ENCODE measurements at places on chromosomes 11 and 22.

- DNase-seq: no peak
Measured at GRCh38 chr11:104819107-104819506, 79.2 kb downstream of the CASP12 start.

- DNase-seq: no peak
Measured at GRCh38 chr11:116454020-116454645, 318.7 kb downstream of the BUD13 start.

DNA sequence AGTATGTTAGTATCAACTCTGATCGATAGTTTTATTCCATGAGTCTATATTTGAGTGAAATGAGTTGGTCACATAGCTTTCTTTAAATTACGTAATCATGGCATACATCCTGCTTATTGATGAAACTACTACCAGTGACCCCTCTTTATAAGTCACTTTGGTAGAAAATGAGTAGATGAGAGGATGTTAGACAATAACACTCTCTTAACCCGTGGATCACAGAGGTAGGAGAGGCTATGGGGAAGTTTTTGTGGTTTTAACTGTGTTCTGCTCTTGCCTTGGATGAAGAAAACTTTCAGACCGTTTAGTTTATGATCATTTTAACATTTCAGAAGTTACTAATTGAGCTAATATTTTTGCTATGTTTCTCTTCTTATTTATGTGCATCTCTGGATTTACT, 34.0 kb downstream of the TBCEL start:
- DNase-seq: no peak

- DNase-seq: no peak
Measured at GRCh38 chr11:90100431-90100830, 14.7 kb downstream of the UBTFL1 start.

DNA sequence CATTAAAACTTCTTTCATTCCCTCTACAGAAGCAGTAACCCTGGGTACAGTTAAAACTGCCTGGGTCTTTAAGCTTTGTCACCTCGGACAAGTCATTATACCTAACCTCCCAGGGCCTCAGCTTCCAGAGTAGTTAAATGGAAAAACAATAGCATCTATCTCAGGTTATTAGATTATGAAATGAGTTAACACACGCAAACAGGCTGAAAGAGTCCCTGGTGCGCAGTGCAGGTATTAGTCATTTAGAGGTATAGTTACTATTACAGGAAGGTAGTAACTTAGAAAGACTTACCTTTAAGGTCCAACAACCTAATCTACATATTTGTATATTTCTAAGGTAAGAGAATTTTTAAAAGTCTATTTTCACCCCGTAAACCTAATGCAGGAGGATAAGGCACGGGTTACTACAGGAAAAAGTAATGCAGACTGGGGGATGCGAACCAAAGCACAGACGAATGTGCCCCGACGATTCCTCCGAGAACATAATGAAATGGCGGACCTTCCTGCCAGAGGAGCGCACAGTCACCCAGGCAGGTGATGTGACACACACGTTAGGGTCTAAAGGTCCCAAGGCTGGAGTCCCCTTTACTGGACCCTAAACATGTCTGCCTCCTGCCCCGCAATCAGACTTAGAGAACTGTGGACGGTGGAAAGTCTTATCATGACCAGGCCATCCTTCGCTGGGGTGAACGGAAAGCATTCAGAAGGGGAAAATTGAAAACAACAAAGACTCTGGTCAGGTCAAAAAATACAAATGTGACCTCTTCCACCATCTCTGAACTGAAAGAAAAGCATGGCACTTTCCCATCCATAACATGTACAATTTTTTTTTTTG, 1.3 kb downstream of the NAP1L4 start:
- DNase-seq: no peak

- no peak for DNase-seq
Measured at GRCh38 chr11:125343086-125343717, 152.9 kb downstream of the FEZ1 start.

- peak; percentile 65 for DNase-seq
Measured at GRCh38 chr22:20569059-20570058, 61.9 kb downstream of the MED15 start.

DNA sequence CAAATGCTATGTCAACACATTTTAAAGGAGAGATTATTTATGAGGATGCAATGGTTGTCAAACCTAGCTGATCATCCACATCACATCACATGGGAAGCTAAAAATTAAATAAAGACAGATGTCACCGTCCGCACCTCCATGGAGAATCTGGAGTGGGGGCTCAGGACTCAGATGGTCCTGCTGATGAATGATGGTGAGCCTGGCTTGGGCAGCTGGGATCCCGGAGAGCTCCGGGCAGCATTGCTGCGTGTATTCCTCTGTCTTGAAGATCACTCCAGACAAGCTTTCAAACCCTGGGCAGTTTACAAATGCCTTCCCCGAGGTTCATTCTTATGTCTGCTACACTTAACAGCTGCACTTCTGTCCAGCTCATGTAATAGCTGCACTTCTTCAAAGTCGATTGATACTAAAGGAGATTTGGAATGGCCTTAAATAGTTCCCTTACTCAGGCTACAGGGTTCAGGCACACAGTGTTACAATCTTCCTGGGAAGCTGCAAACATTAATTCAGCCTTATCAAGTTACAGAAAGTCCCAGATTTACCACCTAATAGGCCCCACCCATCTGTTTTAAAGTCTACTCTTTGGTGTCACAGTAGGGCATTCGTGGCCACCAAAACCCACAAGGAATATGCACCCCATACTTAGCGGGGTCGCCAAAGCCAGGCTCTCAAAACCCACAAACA, 34.7 kb upstream of the CSNK2A3 start:
- DNase-seq: no peak

DNA sequence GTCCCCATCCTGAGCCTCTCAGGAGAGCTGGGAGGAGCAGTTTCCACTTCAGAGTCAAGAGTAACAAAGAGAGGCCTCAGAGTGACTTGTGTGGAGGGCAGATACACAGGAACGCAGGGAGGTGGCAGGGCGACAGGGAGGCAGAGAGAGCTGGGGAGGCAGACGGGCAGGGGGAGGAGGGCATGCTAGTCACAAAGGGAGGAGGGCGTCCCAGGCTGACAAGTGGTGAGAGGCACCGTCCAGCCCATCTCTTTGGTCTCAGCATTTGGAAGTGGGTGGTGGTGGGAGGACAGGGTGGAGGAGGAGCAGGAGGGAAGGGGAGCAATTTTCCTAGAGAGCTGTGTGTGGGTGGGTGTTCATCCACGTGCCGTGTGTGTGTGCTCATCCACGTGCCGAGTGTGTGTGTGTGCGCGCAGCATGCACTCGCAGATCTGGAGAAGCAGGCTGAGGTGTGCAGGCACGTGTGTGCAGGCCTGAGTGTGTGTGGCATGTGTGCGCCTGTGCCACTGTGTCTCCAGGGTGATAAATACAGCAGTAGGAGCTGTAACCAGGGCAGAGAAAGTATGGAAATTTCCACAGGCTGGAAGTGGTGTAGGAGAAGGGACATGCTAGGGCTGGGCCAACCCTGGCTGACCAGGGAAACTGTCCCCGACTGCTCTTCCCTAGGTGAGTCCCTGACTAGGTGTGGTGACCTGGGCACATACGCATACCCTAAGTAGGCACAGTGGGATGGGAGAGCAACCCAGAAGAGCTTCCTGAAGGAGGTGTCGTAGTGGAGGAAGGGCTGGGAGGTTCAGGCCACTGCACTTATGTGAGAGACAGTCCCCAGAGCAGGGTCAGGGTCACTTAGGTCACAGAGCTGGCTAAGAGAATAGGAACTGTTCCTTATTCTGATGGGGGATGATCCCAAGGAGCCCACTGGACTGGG, 7.3 kb upstream of the PDE2A start:
- DNase-seq: no peak

DNA sequence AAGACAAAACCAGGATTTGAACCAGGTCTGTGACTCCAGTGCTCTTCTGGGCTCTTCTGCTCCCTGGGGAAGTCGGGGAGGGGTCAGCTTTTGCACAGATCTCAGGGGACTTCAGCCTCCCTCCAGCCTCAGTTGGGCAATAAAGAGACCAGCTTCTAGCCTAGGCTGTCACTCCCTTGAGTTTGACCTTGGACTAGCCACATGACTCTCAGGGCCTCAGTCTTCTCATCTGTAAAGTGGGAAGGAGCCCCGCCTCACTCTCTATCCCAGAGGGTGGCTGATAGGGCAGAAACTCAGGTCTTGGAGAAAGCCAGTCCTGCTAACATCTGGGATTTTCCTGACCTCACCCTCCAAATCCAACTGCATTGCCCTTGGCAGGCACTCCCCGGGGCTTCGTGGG, 38.7 kb downstream of the ELFN2 start:
- no peak for DNase-seq

GRCh38 chr11:61539006-61539405, 30.5 kb downstream of the LRRC10B start:
- no peak for DNase-seq

DNA sequence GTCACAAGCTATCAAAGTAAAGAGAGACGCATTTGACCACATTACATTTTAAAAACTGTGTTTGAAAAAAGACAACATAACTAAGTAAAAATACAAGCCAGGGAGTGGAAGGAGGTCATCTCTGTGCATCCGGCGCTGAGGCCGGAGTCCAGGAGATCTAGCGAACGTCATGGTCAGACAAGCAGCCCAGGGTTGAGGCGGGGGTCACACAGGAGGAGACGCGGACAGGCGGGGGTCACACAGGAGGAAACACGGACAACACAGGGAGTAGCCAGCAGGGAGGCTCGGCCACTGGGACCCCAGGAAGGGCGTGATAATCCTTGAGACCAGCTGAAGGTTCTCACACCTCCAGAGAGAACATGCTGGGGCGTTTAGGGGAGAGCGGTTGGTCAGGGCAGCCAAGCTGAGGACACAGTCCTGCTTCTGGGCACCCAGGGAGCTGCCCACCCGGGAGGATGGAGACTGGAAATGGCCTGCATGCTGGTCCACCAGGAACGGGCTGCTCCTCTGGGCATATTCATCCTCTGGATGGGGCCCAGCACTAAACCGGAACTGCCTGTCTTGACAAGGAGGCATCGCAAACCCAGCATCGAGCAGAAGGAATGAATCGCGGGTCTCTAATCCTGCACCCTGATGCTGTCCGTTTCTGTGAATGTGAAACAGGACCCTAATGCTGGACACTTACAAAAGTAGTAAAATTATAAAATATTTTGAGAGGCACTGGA, 40.9 kb upstream of the MUC5AC start:
- DNase-seq: no peak

DNA sequence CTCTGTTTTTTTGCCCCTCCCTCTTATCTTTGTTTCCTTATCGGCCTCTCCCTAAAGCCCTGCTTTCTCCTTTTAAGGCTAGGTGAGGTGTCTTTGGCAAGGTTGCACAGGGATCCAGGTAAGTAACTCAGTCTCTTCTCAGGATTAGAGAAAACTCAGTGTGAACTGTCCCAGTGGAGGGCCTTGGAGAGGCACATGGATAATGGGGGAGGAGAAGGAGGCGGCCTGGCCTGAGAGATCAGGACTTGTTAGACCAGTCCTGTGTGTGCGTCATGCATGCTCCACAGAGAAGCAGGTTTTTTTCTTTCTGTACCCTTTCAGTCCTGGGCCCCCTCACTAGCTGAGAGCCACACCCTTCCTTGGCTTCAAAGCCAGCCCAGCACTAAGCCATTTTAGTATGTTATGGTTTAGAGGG, 19.9 kb downstream of the CTNND1 start:
- no peak for DNase-seq

GRCh38 chr11:45761659-45762058, 43.3 kb upstream of the SLC35C1 start:
- DNase-seq: no peak

GRCh38 chr11:33936725-33937604, 45.1 kb upstream of the LMO2 start:
- no peak for DNase-seq

GRCh38 chr11:128868841-128869671, 2.0 kb upstream of the KCNJ1 start:
- no peak for DNase-seq

GRCh38 chr11:18548001-18548400, 21.3 kb upstream of the TSG101 start:
- DNase-seq: no peak

DNA sequence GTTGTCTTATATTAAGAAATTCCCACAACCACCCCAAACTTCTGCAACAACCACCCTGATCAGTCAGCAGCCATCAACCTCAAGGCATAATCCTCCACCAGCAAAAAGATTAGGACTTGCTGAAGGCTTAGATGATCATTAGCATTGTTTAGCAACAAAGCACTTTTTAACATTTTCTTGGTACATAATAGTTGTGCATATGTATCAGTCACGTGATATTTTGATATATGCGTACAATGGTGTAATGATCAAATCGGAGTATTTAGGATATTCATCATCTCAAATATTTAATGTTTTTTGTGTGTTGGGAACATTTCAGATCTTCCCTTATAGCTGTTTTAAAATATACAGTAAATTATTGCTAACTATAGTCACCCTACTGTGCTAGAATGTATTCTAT, 73.5 kb upstream of the API5 start:
- DNase-seq: no peak

- DNase-seq: no peak
Measured at GRCh38 chr11:9008011-9008550, 4.3 kb upstream of the NRIP3 start.

Data from stimulated activated CD4-positive, alpha-beta T cell treated with anti-CD3 and anti-CD28 coated beads, Interleukin-1b, Interleukin-23, amount 100 ng/mL, for 1 hour (primary cell).